ENCODE measurements at places on chromosomes 3 and 15.

DNA sequence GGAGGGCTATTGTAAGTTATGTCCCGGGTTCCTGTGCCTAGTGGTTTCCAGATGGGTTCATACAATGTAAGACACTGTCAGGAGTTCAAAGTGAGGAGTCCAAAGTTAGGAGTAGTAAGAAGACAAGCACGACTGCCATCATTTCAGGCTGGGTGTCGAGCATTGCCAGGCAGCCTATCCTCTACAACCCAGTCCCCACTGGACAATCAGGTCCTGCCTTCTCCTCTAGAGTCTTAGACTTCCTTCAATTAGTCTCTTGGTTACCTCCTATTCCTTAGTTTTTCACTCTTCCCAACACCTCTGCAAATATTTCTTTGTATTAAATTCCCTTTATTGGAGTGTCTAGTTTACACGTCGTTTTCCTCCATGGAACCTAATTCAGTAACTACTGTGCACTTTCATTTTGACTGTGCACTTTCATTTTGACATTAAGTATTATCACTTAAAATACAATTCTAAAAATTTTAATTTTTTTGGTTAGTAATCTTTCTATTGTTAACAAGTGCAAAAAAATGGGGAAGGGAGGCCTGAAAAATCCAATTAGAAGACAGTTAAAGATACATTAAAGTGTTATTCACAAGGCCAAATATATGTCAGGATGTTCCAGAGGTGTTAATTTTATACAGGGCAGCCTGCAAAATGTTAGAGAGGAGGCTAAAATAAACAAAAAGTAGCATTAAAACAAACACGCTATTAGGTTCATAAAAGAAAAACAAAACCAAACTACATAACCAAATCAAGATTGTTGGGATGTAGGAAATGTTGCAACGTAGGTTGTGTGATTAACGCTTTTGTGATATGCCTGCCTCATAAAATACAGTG lies 155.3 kb downstream of the TBL1XR1 start:
- DNase-seq = no peak

DNA sequence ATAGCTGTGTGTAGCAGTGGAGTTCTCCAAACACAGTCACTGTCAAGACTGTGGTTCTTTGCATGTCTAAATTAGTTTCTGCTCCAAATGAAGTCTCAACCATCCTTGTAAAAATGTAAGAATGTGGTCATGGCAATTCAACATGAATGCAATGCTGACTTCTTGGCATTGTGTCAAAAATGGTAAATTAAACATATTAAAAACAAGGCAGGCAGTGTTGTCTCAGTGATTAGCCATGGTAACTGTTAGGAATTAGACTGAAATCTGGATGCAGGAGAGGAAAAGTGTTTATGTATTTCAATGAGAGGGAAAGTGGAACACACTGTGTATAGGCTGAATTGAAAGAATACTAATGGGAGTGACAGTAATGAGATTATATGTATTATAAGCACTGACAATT lies 597.2 kb downstream of the EDEM1 start:
- DNase-seq = no peak

DNA sequence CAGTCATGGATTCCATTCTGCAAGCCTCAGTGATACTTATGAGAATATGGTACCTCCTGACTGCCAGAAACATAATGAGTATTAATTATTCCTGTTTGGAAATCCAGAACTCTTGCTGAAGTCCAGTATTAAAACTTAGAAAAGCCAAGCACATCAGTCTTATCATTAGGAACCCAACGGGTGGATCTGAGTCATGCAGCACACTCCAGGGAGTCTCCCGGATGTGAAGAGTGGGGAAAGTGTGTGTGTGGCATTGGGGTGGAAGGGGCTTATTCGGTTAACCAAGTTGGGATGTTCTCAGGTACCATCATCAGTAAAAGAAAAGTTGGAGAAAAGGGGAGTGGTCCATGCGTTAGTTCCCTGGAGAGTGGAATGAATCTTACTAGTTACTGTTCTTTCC lies 181.1 kb downstream of the PLCL2 start:
- DNase-seq = no peak

GRCh38 chr3:107689355-107689754 lies 166.6 kb downstream of the BBX start:
- no peak for DNase-seq

- peak; percentile 59 for DNase-seq
These were observed 3.7 kb downstream of the IQSEC1 start for GRCh38 chr3:13069495-13069894.

GRCh38 chr3:104437891-104438290 lies 928.8 kb upstream of the ALCAM start:
- DNase-seq = no peak

DNA sequence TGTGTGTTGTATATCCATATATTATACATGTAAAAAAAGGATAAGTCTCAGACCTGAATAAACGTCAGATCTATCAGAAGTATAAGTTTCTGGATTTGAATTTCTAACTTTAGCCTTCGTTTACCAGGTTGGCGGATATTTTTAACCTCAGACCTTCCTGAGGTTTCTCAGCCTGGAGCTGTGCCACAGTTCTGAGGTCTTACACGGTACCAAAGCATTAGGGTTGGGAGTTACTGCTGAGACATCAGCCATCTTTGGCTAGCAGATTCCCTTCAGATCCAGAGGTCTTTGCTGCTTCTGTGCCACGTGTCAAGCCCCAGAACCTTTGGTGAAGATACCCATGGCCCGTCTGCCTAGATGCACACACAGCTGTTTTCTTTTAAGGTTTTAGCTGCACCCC lies 84.7 kb downstream of the PPP2R3A start:
- no peak for DNase-seq

GRCh38 chr3:185653949-185654757 lies 68.1 kb downstream of the SENP2 start:
- no peak for DNase-seq

GRCh38 chr3:18134386-18135059 lies 290.6 kb downstream of the SATB1 start:
- no peak for DNase-seq

GRCh38 chr15:76575679-76576078 lies 239.1 kb downstream of the ISL2 start:
- no peak for DNase-seq

Data from activated CD4-positive, alpha-beta T cell treated with anti-CD3 and anti-CD28 coated beads, Interleukin-2, amount 50 U/mL, for 48 hours (primary cell).